ENCODE measurements at places on chromosomes 12 and 14.
A peak's percentile ranks its signal among the peaks of the same experiment; 100 is the strongest.

DNA sequence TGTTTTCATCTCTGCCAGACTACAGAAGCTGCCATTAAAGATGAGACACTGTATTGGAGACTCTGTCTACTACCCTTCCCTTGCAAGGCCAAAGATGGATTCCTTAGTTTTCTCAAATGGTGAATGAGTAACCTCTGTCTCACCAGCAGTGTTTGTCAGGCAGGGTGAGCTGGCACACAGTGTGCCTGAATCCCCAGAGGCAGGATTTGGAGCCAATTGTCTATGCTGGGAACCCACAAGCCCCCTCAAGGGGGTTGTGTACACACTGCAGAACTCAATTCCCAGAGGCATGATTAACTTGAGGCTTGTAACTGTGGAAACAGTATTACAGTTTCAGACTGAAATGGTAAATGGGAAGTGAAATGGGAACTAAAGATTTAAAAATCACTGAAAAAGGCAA is 136.8 kb upstream of the PTPRB start:
- no peak for DNase-seq

DNA sequence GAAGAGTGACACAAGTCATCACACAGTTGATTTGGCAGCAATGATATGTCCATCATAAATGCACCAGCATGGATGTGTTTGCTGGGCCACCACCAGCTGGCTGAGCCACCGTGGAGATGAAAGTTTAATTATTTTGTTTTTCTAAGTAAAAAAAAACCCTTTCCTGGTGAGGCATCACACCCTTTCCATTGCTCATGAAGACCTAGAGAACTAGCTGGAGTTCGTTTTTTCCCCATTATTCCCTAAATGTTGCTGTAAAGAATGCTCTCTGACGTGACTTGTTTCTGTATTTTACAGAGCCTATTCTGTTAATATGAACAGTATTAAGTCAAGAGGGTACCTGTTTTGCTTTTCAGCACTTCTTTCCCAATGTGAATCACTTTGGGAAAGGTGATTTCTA is 257.9 kb downstream of the MSRB3 start:
- DNase-seq: no peak

DNA sequence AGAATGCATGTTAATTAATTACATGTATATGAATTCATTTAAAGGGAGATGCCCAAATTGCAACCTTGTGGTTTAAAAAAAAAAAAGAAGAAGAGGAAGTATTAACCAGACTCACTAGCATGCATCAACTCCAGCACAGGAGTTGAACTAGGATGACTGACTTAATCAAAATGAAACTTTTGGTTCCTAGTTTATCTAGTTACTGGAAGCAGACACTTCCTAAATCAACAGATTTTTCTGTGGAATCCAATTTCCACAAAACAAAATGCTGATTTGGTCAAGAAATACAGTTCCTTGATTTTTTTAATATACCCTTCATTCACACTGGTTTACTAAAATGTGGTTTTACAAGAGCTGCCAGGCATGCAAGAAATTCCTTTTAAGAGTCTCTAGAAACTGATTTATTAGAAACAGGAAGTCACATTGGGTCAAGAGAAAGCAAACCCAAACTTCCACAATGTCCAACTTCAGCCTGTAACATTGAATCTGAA is 41.6 kb downstream of the ITPR2 start:
- DNase-seq: no peak

- DNase-seq: no peak
Measured at GRCh38 chr14:80978403-80978802, 23.0 kb downstream of the TSHR start.

- no peak for DNase-seq
Measured at GRCh38 chr14:96598332-96598928, 96.2 kb downstream of the PAPOLA start.

GRCh38 chr14:79442786-79443185 is 768.5 kb downstream of the DIO2 start:
- DNase-seq: no peak

- DNase-seq: peak; percentile 61
Measured at GRCh38 chr12:6635856-6636531, at the start of gene LPAR5. Gene LPAR5 (minus strand): TSS chr12:6635959. CDS start chr12:6621248, 14,711 bp downstream.

DNA sequence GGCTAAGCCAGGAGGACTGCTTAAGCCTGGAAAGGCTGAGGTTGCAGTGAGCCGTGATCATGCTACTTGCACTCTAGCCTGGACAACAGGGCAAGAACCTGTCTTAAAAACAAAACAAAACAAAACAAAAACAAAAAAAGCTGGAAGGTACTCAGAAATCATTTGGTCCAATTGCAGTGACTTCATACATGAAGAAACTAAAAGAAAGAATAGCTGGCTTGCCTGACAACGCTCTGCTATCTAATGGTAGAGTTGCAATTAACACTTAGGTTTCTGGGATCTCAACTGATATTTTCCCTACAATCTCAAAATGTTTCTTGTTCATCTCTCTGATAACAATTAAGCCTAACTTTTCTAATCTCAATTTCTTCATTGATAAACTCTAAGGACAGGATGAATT is 13.7 kb downstream of the EEA1 start:
- no peak for DNase-seq

GRCh38 chr14:65074449-65075150 is 27.7 kb downstream of the MAX start:
- no peak for DNase-seq

DNA sequence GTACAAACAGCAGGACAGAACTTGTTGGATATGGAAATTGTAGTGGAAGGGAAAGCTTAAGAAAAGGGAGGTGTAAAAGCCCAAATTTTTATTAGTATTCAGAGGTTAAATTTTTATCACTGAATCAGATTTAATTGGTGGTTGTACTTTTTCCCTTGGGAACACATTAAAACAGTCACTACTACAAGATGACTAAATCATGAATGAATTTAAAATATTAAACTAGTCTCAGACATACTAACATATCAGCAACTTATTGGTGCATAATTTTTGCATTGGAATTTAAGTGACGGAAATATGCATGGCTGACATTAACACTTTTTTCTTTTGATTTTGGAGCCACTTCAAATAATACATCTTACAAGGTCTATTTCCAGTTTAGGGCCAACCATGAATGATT is 27.6 kb downstream of the SAMD4A start:
- DNase-seq: no peak
